K562 (cell line): ENCODE measurements at places on chromosomes 3 and 15. TPM values are rescaled to one million over a fixed set of nuclear protein-coding genes. Genes with fewer than 3 reads are reported as not detected.

Gene CNTN4
- total RNA-seq, result not detected in 2 replicates

Gene KBTBD13
- 0.11 and 0.13 TPM in 2 replicates for total RNA-seq

Gene GOLGA8J
- not detected in 2 replicates for total RNA-seq

Gene NANOGP8
- not detected in 2 replicates for total RNA-seq

DNA sequence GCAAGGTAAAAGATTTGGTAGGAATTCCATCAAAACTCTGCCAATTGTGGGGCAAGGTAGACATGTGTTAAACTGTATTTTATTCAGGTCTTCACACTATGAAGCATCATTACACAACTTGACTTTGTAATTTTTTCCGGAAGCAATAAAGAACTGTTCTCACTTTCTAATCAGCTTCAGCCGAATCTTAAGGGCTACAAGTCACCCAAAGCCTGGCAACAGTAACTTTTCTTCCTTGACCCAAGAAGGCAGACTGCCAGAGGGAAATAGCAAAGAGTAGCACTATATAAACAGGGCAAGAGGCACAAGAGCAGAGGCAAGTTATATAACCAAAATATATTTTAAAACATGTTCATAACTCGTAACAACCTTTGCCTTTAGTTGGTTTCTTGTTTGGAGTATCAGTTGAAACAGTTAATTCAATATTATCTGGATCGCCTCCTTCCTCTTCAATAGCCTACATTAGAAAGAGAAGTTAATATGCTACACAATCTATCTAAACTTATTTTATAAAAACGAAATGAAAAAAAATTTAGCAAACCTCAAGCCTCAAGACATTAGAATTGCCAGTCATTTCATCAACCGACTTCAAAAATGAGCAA, 1.4 kb downstream of the SLTM start:
- peak; percentile 49 for DNase-seq

- no peak for DNase-seq
These were observed 171.1 kb upstream of the TLE3 start for GRCh38 chr15:70268698-70269251.

DNA sequence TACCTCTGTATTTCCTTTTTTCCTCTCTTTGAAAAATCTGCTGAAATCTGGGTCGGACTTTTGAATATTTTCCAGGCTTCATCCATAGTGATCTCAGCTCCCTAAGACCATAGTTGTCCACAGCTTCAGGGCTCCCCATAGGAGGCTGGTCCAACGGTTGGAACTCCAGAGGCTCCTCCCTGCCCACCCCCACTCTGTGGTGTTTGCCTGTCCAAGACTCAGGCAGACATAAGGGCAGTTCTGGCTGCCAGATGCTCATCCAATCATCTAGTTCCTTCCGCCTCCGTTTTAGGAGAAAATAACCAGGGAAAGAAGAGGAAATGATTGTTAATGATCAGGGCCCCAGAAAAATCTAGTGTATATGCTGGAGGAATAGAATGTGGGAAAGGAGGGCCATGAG, 27.9 kb upstream of the PRTG start:
- DNase-seq, result no peak

DNA sequence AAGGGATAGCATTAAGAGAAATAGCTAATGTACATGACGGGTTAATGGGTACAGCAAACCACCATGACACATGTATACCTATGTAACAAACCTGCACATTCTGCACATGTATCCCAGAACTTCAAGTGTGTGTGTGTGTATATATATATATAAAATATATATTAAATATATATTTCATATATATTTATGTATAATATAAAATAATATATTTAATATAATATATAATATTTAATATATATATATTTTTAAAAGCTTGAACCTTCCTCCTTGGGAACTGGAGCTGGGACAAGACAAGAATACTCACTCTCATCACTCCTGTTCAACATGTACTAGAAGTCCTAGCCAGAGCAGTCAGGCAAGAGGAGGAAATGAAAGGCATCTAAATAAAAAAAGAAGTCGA, 149.3 kb downstream of the UNC13C start:
- DNase-seq, result no peak

GRCh38 chr15:73628976-73629797, 4.0 kb downstream of the NPTN start:
- DNase-seq, result no peak

- DNase-seq, result no peak
These were observed 621.8 kb downstream of the ZIC1 start for GRCh38 chr3:148030975-148031374.

DNA sequence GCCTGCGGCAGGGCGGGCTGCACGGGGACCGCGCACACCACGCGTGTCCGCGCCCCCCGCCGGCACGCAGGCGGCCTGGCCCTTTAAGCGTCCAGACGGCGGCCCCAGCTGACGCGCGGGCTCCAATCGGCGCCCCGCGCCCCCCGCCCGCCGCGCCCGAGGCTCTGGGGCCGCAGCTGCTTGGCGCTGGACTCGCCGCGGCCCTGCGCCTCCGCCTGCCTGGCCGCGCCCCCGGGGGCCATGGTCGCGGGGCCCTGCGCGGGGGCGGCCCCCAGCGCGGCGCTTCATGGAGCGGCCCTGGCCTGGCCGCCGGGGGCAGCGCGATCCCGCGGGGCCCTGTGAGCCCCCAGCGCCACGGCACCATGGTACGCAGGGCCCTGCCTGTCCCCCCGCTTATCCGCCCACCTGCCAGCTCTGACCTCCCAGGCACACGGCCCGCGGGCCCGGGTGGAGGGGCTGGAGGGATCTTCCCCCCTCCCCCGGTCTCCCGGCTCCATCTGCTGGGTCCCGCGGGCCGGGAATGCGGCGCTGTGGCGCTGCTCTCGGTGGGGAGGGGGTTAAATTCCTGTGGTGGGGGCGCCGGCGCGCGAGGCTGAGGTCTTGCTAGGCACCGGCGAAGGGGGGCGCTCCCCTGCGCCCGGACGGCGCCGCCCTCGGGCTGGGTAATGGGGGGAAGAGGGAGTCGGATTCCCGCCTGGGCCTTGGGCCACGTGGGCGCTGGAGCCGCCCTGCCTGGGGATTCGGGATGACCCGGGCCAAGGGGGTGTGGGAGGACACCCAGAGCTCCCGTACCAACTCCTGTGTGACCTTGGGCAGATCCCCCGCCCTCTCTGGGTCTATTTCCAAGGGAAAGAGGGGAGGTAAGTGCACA, 1.1 kb downstream of the ZBTB47 start:
- DNase-seq, result peak; percentile 66

- DNase-seq, result no peak
These were observed 21.5 kb upstream of the USP3 start for GRCh38 chr15:63482874-63483323.

DNA sequence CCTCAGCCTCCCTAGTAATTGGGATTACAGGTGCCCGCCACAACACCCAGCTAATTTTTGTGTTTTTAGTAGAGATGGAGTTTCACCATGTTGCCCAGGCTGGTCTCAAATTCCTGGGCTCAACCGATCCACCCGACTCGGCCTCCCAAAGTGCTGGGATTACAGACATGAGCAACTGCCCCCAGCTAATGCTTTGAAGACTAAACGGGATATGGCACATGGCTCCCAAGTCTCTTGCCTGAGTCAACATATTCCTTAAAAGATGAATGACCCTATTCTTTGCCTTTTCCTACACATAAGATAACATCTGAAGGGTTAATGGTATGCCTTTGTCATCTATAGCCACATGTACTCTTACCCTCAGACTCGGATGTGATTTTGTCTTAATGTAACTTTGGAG, 38.4 kb upstream of the NEDD4 start:
- no peak for DNase-seq

- DNase-seq, result no peak
These were observed 31.1 kb downstream of the DCLK3 start for GRCh38 chr3:36733162-36733696.

DNA sequence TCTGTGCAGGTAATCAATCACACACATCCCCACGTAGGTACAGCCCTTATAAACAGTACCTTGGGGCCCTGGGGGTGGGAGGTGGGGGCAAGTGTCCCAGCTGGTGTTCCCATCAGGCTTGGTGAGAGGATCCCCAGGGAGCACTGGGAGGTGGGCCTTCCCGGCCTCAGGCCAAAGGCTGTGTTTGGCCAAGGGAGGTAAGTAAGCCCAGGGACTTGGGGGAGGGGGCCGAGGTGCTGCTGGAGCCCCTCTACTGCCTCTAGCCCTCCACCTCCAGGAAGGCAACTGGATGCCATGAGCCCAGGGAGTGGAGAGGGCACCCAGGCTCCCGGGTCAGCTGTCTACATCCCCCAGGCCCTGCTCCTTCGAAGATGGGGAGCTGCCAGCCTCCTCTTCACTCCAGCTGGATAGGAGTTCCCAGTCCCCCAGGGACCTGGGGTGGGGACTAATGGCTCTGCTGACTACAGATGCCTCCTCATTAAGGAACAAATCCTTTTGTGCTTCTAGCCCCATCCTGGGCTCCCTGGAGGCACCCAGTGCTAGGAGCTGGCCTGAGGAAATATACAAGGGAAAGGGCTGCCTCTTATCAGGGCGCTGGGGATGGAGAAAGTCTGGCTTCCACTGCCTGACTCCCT, 33.1 kb downstream of the RNU5B-1 start:
- no peak for DNase-seq

- no peak for DNase-seq
These were observed 100.8 kb downstream of the CCNL1 start for GRCh38 chr3:157059181-157059580.

GRCh38 chr3:120615847-120616609, 19.9 kb downstream of the NDUFB4 start:
- DNase-seq, result no peak

- no peak for DNase-seq
These were observed 19.8 kb upstream of the LYSMD4 start for GRCh38 chr15:99753066-99753465.

DNA sequence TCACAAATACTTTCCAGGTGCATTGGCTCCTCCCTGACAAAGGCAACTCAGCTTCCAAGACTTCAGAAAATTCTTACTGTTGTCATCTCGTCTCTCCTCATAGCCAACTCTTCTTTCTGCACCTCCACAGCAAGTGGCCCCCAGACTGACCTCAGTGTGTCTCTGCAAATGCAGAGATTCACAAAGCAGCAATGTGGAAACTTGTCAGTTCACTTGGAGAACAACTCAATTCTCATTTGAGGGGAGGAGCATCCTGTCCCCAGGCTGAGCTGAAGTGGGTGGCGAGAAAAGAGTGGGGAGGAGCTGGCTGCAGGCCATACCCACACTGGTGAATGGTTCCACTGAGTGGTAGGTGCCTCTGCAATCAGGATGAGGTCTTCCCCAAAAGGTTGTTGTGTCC, 248.7 kb upstream of the IL12A start:
- DNase-seq, result no peak

DNA sequence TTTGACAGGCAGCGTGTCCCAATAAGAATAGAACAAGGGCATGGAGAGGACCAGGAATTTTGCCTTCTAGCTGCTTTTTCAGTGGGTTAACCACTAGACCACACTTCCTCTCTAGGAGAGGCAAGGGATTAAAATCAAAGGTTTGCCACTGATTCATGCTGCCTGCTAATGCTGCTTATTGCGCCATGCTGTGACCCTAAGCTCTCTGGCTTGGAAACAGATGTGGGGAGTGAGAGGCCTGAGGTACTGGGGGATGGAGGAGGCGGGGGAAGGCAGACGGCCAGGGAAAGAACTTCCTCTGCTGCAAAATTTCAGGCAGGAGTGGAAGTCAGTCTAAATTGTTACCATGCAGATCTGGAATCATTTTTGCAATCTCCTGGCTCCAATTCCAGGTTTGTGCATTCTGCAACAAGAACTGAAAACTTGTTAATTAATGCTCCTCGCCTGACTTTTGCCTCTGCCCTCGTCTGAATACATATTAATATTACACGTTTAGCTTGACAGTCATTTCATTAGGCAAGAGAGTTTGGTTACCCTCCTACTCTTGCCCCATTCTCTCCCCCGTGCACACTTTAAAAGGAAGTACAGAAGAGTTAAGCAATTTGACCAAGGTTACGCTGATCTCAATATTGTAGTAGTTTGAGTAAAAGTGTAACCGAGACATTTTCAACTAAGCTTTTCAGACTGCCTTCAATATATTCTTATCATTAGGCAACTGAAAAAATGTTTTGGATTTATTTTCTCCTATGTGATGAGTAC, 121.7 kb upstream of the SPRED1 start:
- peak; percentile 4 for DNase-seq

DNA sequence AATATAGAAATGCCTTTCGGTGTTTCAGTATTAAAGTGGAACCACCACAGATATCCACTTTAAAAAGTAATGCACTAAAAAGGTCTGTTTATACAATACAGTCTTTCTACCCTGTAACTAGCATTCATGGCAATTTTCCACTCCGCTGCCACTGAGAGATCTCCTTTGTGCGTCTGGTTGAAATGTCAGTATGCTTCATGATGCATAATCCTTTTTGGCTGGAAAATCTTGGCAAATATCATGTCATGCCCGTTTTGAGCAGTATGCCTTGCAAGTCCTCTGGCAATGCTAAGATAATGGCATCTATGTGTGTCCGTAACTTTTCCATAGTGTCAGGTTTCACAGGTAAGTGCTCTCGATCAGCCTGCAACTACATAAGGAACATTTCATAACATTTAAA, 30.8 kb upstream of the ARF4 start:
- no peak for DNase-seq

- no peak for DNase-seq
These were observed 133.6 kb downstream of the TPRG1 start for GRCh38 chr3:189305412-189305811.

DNA sequence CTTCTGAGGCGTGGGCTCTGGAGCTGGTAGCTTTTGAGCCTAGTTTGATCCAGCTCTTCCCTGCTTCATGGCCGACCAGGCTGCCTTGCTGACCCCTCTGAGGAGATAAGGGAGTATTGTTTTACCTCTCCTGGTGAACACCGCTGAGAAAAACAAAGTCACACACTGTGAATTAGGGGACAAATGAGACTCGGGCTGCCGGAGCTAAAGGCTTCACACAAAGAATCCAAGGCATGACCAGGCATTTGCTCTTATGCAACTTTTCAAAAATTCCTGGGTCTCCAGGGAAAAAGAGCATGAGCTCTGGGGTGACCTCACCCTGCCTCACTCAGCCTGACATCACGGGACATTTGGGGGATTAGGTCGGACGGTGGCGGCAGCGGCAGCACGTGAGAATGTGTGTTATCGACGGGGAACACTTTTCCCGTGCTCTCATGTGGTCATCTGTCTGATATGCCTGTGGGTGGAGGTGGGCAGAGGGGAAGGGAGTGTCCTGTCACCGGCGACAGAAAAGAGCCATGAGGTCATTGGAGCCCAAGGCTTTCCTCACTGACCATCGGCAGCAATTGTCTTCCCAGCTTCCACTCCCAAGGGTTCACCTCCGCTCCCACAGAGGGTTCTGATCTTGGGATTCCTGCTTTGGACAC, 61.0 kb downstream of the TMEM44 start:
- peak; percentile 75 for DNase-seq

DNA sequence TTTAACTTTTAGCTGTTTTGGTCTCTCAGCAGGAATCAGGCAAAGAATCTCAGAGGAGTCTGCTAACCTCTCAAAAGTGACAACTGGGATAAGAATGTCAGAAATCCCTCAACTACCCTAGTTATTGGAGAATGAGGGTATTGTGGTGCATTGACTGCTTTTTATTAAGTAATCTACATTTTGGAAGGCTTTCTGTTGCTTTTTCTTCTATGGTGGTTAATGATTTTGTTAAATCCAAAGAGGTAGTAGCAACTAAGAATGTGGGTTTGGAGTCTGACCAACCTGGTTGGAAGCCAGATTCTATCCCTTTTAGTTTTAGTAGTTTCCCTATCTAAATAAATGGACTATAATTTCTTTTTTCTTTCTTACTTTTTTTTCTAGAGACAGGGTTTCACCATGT, 94.7 kb upstream of the RNF7 start:
- no peak for DNase-seq
